ENCODE measurements at places on chromosomes 11 and 22.

DNA sequence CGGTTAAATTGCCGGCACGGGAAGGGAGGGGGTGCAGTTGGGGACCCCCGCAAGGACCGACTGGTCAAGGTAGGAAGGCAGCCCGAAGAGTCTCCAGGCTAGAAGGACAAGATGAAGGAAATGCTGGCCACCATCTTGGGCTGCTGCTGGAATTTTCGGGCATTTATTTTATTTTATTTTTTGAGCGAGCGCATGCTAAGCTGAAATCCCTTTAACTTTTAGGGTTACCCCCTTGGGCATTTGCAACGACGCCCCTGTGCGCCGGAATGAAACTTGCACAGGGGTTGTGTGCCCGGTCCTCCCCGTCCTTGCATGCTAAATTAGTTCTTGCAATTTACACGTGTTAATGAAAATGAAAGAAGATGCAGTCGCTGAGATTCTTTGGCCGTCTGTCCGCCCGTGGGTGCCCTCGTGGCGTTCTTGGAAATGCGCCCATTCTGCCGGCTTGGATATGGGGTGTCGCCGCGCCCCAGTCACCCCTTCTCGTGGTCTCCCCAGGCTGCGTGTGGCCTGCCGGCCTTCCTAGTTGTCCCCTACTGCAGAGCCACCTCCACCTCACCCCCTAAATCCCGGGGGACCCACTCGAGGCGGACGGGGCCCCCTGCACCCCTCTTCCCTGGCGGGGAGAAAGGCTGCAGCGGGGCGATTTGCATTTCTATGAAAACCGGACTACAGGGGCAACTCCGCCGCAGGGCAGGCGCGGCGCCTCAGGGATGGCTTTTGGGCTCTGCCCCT lies 529 bp upstream of the CCND1 start:
- ATAC-seq = no peak

DNA sequence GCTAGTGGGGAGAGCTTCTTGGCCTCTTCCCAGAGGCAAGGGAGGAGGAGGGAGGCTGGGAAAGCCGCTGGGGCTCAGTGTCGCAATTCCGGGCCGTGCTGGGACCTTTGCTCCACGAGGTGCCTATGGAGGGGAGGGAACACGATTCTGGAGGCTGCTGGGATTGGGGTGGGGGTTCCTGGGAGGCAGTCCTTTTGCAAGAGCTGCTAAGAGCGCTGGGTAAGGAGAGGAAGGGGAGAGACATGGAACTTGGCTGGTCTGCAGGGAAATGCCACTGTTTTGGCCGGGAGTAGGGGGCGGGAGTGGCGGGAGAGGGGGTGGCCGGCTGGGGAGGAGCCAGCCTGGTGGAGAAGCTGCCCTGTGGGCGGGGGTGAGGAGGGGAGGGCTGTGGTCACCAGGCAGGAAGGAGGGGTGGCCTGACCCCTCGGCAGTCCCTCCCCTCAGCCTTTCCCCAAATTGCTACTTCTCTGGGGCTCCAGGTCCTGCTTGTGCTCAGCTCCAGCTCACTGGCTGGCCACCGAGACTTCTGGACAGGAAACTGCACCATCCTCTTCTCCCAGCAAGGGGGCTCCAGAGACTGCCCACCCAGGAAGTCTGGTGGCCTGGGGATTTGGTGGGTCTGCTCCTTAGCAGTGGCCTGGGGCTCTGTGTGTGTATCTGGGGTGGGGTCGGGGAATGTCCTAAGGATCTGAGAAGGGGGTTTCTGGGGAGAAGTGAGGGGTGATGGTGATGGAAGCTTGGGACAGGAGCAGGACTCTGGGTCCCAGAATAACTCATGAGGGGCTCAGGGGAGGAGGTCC lies at the start of gene NR1H3:
Gene NR1H3, plus strand, starts transcription at position 480 of the 800 bp plus-strand sequence. CDS start 1,221 bp downstream, outside the sequence.
- ATAC-seq = peak; percentile 76

DNA sequence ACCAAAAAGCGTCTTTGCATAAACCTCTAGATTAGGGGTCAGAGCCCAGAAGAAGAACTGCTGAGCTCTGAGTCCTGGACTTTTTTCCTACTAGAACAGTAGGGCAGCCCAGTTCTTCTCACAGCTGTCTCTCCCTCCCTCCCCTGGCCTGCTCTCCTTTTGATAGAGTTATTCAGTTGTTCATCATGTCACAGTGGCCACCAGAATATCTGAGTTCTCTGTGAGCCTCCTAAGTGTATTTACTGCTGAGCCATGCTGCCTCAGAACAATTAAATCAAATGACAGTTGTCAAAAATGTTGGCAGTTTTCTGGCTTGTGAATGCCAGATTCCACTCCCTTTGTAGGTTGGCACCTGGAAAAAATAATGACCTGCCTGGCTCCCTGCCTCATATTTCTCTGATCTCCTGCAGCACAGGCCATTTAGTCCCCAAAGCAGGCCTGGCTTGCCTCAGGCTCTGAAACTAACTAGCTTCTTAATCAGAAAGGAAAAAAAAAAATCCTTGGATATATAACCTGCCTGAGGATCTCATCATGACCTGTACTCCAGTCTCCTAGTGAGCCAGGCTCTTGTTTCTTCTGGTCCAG lies 377.4 kb upstream of the LARGE1 start:
- ATAC-seq = no peak

GRCh38 chr11:120210626-120211521 lies at the start of gene OAF:
OAF (plus strand) TSS chr11:120211032; CDS start chr11:120211280, 248 bp downstream.
- peak; percentile 89 for ATAC-seq

DNA sequence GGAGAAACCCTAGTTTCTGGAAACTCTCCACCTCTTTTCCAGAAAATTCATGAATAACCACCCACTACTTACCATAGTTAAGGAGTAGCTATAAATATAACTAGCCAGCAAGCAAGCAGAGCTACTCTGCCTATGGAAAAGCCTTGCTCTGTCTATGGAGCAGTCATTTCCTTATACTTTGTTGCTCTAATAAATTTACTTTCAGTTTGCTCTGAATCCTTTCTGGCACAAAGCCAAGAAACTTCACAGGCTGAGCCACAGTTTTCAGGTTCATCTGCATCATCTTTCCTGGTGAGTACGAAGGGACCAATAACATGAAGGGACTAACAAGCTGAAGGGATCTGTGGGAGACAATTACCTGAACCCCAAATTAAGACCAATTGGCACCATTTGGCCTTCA lies 4.6 kb downstream of the OR4C45 start:
- no peak for ATAC-seq

DNA sequence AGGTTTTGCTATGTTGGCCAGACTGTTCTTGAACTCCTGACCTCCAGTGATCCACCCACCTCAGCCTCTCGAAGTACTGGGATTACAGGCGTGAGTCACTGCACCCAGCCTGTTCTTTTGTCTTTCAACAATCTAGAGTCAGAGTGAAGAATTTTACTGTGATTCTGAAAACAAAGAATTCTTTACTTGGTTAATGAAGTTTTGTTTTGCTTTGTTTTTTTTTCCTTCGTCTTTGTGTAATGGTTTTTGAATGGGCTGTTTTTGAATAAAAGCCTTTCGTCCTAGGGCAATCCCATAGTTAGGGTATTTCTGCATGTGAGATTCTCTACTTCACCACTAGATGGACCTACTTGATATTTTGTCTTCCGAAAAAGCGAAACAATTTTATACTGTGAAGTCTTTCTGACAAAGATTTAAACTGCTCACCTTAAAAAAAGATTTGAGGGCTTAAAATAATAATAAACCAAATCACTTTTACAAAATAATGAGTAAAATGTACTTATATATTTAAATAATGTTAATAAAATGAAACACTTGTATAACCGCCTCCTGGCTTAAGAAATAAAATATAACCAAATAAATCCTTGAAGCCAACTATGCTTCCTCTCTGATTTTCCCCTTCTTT lies 43.4 kb upstream of the SC5D start:
- ATAC-seq = peak; percentile 82

DNA sequence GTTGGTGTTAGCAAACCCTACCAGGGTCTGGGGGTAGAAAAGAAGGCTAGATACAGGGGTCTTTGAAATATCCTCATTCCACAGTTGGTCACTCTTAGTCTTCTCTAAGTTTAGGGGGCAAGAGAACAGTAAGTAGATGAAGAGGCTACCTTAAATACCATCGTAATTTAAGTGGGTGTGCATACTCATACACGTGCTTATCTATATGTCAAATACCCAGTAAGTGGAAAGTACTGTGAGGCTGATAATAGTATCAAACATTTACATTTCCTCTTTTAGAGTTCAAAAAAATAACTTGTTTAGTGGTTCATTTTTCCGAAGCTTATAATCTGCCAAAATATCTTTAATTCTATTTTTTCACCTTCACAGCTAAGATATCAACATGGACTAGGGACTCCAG lies 90.7 kb downstream of the WNT11 start:
- no peak for ATAC-seq

DNA sequence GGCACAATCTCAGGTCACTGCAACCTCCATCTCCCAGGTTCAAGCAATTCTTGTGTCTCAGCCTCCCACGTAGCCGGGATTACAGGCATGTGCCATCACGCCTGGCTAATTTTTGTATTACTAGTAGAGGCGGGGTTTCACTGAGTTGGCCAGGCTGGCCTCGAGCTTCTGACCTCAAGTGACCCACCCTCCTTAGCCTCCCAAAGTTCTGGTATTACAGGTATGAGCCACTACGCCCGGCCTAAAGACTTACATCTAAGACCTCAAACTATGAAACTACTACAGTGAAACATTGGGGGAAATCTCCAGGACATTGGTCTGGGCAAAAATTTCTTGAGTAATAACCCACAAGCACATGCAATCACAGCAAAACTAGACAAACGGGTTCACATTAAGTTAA lies 13.8 kb upstream of the FAM181B start:
- no peak for ATAC-seq

- ATAC-seq = no peak
Observed at GRCh38 chr11:133551064-133551463, 18.8 kb upstream of the OPCML start.

DNA sequence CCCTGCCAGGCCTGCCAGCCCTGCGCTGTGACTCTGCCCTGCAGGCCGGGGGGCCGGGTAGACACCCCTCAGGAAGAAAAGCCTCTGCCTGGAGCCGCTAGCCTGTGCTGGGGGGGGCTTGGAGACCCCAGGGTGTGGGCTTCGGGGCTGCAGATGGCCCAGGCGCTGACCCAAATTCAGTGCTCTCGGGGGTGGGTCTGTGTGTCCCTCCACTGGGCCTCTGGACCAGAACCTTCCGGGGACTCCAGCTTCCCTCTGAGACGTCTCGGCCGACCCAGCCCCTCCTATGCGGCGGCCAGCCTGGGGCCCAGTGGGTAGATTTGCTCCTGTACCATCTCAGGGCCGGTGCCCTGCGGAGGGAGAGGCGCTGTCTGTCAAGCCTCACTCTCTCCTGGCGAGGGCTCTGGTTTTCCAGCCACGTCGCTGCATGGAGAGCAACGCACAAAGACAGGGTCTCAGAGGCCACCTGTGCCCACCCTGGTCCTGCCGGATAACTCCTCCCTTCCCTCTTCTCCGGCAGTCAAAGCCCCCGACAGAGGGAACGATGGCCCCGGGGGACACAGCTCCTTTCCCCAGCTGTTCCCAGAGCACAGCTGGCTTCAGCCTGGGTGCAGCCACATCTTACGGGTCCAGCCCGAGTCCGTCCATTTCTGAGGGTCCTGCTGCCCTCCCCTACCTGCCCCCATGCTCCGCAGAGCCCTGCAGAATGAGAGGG lies 40.1 kb upstream of the TOLLIP start:
- no peak for ATAC-seq

- no peak for ATAC-seq
Observed at GRCh38 chr11:81496601-81497000, 1237.1 kb downstream of the FAM181B start.

DNA sequence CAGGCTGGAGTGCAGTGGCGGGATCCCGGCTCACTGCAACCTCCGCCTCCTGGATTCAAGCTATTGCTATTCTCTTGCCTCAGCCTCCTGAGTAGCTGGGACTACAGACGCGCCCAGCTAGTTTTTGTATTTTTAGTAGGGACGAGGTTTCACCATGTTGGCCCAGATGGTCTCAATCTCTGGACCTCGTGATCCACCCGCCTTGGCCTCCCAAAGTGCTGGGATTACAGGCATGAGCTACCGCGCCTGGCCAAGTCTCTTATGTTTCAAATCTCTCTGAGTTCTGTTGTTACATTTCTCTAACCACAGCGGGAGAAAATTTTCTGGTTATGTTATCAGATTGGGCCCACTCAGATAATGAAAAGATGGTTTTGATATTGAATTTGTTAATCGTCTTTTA lies 10.1 kb downstream of the CEP57 start:
- no peak for ATAC-seq

- ATAC-seq = peak; percentile 98
Observed at GRCh38 chr22:31977141-31977841, 33.0 kb downstream of the YWHAH start.

DNA sequence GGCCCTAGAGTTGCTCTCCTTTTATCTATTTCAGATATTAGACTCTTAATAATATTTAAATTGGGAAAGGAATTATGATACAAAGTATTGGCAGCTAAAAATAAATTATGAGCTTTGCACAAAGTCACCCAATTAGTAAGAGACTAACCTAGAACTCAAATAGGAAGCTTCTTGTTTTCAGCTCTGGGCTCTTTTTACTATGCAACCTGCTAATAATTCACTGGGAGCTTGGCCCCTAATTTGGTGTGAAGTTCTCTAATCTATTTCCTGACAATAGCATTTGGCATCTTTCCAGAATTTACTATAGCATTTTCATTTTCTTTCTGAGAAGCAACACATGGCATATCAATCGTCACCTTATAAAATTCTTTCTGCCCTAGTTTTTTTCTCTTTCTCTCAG lies 727.7 kb upstream of the ANO5 start:
- ATAC-seq = no peak

DNA sequence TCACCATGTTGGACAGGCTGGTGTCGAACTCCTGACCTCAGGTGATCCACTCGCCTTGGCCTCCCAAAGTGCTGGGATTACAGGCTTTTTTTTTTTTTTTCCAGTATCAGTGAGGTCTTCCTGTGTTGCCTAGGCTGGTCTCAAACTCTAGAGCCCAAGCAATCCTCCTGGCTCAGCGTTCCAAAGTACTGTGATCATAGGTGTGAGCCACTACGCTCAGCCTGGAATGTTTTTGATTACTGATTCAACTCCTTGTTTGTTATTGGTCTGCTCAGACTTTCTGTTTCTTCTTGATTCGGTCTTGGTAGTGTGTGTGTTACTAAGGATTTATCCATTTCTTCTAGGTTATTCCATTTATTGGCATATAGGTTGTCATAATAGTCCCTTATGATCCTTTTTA lies 31.3 kb downstream of the NAGA start:
- no peak for ATAC-seq
